Pancreas (tissue), 10 donors: ENCODE measurements at places on chromosomes 11 and 22. TPM values are rescaled to one million over a fixed set of nuclear protein-coding genes. Genes with fewer than 3 reads are reported as not detected.

- H3K4me1 ChIP-seq: no peaks in the 10 kb centered on the region
- no peaks in the 10 kb centered on the region for H3K36me3 ChIP-seq
- no peak overlapping the region for H3K4me3 ChIP-seq
- no peak for DNase-seq
These were observed 52.8 kb upstream of the SLC35C1 start for GRCh38 chr11:45752106-45752505.

The PAX6 gene
- 8.3 TPM for total RNA-seq

The TMEM9B gene
- total RNA-seq: 19.1 TPM

DNA sequence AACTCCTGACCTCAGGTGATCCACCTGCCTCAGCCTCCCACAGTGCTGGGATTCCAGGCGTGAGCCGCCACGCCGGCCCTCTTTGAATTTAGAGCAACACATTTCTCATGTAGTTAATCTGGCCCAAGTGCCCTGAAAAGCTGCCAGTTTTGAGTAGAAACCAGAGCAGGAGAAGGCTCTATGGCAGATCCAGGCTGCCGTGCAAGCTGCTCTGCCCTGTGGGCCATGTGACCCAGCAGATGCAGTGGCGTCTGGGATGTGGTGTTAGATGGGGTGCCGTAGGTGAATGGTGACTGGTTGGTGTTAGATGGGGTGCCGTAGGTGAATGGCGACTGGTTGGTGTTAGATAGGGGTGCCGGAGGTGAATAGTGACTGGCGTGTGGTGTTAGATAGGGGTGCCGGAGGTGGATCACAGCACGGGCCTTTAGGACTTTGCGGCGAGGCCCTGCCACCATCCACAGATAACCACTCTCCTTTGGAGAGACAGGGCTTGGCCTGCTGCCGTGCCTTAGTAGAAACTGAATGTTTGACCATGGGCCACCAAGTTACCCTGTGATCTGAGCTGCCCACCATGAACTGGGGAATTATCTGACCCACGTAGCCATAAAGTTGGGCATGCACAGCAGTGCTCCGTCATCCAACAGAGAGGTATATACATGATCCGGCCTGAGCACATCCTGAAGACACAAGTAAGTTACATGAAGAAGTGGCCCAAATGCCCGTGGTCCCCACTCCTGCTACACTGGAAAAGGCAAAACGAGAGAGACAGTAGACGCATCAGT, 32.7 kb downstream of the ASCL2 start:
- H3K36me3 ChIP-seq: no peaks in the 10 kb centered on the region
- H3K4me3 ChIP-seq: no peak overlapping the region
- H3K27ac ChIP-seq: no peak overlapping the region
- H3K27me3 ChIP-seq: no peaks in the 10 kb centered on the region
- H3K4me1 ChIP-seq: no peaks in the 10 kb centered on the region

The ARHGAP8 gene
- 20.1 TPM for total RNA-seq

The MRPL49 gene
- 22.0 TPM for total RNA-seq

DNA sequence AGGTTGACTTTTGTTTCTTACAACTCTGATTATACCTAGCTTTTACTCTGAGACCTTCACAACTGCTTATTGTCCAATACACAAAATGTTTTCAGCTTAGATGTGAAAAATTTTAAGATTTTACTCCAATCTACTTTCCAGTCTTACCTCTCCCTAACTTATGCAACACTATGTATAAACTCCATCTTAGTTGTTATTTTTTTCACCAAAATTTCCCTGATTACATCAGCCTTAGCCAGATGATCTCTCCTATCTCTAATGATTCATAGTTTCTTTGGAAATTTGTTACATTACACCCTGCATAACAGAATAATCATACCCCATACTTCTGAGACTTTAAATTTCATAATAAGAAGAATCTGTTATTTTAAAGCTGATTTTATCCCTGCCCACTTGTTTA, 621.0 kb upstream of the ANO3 start:
- H3K4me3 ChIP-seq: no peak overlapping the region
- H3K27me3 ChIP-seq: no peaks in the 10 kb centered on the region
- H3K36me3 ChIP-seq: no peaks in the 10 kb centered on the region
- DNase-seq: no peak
- H3K27ac ChIP-seq: no peak overlapping the region
- H3K4me1 ChIP-seq: no peaks in the 10 kb centered on the region

The LMO2 gene
- 9.3 TPM for total RNA-seq

DNA sequence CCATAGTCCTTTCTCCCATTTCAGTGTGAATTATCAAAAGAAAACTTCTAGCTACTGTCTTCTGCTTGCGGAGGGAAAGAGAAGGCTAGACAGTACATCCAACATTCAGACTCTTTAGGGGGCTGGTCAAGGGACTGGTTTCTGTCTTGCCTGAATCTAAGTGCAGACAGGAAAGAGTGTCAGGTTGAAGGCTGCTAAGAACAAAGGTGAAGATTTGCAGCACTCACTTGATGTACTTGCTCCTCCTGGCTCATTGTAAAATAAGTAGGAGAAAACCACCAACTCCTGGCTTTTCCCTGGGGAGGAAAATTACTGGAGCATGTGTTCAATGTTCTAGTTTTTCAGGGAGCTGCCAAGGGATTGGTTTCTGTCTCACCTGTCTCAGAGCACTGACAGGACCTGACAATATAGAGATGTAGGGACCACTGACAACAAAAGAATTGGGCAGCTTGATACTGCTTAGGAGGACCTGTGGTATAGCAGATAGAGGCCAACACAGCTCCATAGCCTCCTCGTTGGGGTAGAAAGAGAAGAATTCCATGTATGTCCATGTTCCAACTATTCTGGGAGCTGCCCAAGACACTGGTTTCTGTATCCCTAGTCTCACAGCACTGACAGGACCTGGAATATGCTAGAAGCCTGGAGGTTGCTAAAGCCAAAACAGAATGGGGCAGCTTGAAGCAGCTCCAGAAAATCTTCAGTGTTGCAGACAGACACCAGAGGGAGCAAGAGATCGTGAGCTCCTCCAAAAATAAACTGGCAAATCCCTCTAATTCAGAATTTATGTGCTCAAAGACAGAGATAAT, 39.7 kb upstream of the MMP12 start:
- no peaks in the 10 kb centered on the region for H3K36me3 ChIP-seq
- no peaks in the 10 kb centered on the region for H3K27me3 ChIP-seq
- DNase-seq: no peak
- H3K4me1 ChIP-seq: no peaks in the 10 kb centered on the region

The KCNA4 gene
- not detected for total RNA-seq

The PLAAT2 gene
- total RNA-seq: not detected

The FAM180B gene
- not detected for total RNA-seq

The PGGHG gene
- 8.9 TPM for total RNA-seq

The OR4X1 gene
- not detected for total RNA-seq

DNA sequence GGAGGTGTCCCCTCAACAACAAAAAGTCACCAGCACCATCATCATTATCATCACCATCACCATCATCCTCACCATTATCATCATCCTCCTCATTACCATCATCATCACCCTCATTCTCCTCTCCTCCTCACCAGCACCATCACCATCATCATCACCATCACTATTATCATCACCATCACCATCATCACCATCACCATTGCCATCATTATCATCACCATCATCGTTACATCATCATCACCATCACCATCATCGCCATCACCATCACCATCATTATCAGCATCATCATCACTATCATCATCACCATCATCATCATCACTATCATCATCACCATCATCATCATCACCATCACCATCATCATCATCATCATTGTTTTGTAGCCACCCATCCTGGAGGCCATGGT, 212.6 kb downstream of the MN1 start:
- H3K36me3 ChIP-seq: no peaks in the 10 kb centered on the region
- no peaks in the 10 kb centered on the region for H3K27me3 ChIP-seq
- no peak overlapping the region for H3K27ac ChIP-seq
- DNase-seq: no peak

GRCh38 chr11:1761857-1762536, 1.7 kb downstream of the CTSD start:
- peaks cover 15% of the 10 kb centered on the region for H3K36me3 ChIP-seq
- peaks cover 15% of the 10 kb centered on the region for H3K4me1 ChIP-seq
- no peaks in the 10 kb centered on the region for H3K27me3 ChIP-seq
- no peak overlapping the region for H3K4me3 ChIP-seq
- DNase-seq: no peak

DNA sequence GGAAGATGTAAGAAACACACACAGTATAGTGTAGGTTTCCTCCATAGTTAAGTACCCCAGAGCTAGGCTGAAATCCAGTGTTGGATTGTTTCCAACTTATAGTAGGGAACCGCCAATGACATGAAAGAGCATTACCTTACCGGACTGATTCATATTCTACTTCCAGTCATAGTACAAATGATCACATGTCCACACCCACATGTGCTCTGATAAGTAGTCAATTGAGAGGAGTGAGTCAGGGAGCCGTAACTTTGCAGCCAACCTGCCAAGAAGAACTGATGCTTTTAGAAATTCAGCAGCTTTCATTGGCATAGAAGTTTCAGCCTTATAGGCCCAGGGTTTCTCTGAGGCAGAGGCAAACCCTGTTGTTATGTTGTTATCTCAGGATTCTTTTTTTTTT, 240.6 kb downstream of the ETS1 start:
- no peaks in the 10 kb centered on the region for H3K27me3 ChIP-seq
- no peak for DNase-seq
- no peak overlapping the region for H3K27ac ChIP-seq
- no peaks in the 10 kb centered on the region for H3K36me3 ChIP-seq
- no peak overlapping the region for H3K4me3 ChIP-seq
- no peaks in the 10 kb centered on the region for H3K4me1 ChIP-seq

GRCh38 chr11:62573006-62573591, 592 bp downstream of the EEF1G start:
- DNase-seq: peak; percentile 51
- H3K27me3 ChIP-seq: no peaks in the 10 kb centered on the region
- H3K27ac ChIP-seq: peak overlapping the region; percentile 41
- H3K4me3 ChIP-seq: peak overlapping the region; percentile 73
- H3K4me1 ChIP-seq: peaks cover 13% of the 10 kb centered on the region

DNA sequence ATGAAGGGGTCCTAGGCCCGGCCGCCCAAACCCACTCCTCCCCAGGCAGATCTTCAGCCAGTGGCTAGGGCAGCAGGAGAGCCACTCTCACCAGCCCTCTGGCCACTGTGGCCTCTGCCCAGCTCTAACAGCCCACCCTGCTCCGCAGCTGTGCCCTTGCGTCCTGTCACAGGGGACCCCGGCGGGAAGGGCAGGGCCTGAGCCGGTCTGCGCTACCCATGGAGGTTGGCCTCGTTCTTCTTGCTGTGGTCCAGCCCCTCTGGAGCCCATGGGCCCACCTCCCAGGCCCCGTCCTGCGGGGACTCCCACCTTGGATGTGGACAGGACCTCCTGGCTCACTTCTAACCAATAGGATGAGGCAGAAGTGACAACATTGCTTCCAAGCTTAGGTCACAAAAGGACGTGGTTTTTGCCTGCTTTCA, 38.3 kb upstream of the TH start:
- DNase-seq: peak; percentile 44
- peaks cover 10% of the 10 kb centered on the region for H3K4me1 ChIP-seq
- no peaks in the 10 kb centered on the region for H3K27me3 ChIP-seq
- H3K36me3 ChIP-seq: no peaks in the 10 kb centered on the region
- H3K27ac ChIP-seq: no peak overlapping the region

GRCh38 chr22:46129390-46130041, 20.8 kb upstream of the PPARA start:
- no peak overlapping the region for H3K4me3 ChIP-seq
- no peak for DNase-seq
- H3K4me1 ChIP-seq: no peaks in the 10 kb centered on the region

DNA sequence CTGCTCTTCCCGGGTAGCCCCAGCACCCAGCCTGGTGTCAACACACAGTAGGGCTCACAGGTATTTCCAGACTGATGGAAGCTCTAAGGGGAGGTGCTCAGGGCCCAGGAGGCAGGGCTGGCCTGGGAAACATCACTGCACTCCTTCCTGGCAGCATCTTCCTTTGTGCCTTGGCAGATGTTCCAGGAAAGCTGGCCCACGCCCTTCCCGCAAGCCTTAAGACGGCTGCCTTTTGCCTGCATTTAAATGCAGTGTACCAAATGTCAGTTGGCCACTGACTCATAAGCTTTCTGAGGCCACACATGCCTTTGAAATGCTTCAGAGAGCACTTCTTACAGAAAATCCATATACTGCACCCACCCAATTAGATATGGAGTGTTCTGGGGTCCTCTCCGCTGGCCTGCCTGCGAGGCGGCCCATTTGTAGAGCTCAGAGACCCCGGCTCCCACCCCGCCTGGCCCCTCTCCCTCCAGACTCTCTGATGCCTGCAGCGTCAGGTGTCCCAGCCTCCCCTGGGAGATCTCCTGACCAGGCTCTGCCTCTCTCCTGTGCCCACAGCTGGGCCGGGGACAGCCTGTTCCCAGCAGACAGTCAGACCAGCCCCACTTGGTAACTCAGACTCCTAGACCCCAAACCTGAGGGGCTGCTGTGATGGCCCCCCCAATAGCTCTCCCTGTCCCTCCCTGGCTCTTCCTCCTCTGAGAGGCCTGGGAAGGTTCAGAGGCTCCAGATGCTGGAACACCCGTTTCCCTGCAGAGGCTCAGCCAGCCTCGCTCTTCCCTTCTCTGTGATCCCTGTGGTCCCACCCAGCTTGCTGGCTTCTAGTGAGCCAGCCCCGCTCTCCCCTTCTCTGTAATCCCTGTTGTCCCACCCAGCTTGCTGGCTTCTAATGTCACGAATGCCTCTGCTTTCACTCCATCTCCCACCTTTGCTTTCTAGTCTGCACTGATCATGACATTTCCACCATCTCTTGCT, 47.6 kb upstream of the THY1 start:
- H3K36me3 ChIP-seq: no peaks in the 10 kb centered on the region
- DNase-seq: no peak
- no peak overlapping the region for H3K27ac ChIP-seq
- H3K27me3 ChIP-seq: no peaks in the 10 kb centered on the region
- H3K4me3 ChIP-seq: no peak overlapping the region
- no peaks in the 10 kb centered on the region for H3K4me1 ChIP-seq

The CD248 gene
- 16.8 TPM for total RNA-seq

The ZNF280A gene
- total RNA-seq: not detected

DNA sequence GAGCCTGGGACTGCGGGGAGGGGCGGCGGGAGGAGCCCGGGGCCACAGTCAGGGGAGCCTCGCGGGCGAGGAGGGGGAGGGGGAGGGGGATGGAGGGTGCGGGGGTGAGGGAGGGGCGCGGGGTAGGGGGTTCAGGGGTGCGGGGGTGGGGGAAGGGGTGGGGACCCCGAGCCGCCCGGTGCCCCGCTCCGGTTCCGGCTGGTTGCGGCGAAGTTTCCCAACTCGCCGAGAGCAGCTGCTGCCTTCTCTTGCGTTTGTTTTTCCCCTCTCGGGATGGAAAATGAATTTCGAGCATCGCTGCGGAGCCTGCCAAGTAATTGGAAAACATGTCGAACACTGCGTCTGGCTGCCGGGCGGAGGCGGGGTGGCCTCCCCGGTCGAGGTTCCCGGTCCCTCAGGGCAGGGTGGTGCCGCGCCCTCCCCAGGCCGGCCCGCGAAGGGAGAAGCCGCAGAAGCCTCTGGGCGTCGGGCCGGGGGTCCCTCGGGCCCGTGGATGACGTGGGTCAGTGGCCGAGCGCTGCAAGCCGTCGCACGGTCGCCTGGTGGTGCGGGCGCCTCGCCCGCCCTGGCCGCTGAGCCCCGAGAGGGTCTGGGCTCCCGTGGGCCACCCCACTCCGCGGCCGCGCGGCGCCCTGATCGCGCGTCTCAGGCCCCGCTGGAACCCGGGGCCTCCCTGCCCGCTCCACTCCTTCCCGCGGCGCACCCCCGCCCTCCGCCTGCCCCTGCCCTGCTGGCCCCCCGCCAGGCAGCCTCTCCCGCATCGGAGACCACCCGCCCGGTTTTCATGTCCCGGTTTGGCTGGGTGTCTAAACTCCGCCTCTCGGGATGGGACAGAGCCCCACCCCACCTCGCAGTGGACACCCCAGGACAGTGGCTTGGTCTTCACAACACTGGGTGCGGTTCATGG, 12.1 kb downstream of the SPATA19 start:
- H3K36me3 ChIP-seq: no peaks in the 10 kb centered on the region
- DNase-seq: no peak
- H3K4me3 ChIP-seq: no peak overlapping the region
- no peaks in the 10 kb centered on the region for H3K4me1 ChIP-seq
